KG1 (cell line): ENCODE measurements at places on chromosomes 3 and 15.

GRCh38 chr15:57732526-57733331 is 26.2 kb downstream of the POLR2M start:
- peak; percentile 8 for DNase-seq

- DNase-seq: no peak
Measured at GRCh38 chr3:22951910-22952309, 251.2 kb upstream of the UBE2E2 start.

GRCh38 chr15:47561102-47561501 is 156.2 kb upstream of the SEMA6D start:
- no peak for DNase-seq

DNA sequence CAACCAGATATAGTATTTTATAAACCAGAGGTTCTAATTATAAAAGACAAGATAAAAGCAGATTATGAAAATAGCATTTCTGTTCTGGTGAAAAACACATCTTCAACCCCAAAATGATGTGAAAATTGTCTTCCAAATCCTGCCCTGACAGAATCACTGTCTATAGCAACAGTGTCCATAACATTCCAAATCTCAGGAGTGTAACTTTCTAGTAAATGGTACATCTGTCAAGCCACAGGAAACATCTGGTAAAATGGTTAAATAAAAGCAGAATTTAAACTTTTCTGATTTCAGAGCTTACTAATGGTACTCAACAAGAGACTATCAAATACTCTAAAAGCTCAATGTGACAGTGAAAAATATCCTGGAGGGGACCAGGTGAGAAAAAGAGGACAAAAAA is 60.5 kb downstream of the VGLL4 start:
- no peak for DNase-seq

- no peak for DNase-seq
Measured at GRCh38 chr15:40242601-40243000, 3.7 kb downstream of the PAK6 start.

- no peak for DNase-seq
Measured at GRCh38 chr3:177931346-177931745, 604.9 kb upstream of the KCNMB2 start.

DNA sequence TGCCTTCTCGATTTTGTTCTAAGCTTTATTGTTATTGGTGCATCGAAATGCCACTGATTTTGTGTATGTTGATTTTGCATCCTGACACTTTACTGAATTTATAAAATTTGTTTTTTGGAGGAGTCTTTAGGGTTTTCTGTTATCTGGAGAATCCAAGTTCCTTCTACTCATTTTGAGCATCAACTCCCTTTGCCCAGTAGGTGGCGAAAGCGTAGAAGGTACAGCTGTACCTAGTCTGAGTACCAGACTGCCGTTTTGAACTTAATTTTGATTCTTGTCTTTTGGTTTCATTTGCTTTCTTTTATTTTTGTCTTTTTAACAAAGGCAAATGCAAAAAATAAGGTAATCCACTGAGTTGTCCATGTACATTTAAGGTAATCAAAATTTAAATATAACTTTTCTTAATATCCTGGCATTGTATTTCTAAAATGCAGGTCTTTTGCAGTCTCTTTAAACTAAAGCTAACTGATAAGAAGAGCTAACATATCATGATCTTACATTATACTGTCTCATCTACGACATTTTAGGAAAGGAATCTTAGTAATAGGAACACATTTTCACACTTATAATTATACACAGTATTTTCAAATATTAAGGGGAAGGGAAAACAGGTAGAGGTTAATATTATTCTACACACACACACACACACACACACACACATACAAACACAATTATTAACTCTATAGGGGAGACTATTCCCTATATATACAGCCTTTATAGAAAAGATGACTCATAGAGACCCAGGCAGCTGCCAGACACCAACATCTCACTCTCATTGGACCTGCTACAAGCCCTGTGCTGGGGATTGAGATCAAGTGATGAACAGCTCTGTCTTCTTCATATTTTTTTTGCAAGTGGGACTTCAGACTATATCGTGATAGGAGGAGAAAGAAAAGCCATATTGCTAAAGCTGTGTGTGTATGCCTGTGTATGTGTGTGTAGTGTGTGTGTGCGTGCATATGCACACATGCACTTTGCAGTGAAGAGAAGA is 71.8 kb downstream of the SYNPR start:
- DNase-seq: peak; percentile 40

DNA sequence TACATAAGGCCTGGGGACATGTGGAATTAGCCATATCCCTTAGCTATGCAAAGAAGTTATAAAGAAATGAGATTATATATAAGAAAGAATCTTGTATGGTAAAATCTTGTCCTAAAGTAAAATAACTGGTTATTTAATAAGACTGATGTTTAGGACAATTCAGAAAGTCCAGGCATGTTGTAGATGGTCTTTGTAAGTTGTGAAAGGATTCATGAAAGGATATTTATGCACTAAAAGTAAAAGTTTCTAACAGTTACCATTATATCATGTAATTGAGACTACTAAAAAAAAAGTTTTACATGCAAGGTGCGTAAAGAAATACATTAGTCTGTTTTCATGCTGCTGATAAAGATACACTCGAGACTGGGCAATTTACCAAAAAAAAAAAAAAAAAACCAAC is 146.3 kb downstream of the FMN1 start:
- DNase-seq: no peak

DNA sequence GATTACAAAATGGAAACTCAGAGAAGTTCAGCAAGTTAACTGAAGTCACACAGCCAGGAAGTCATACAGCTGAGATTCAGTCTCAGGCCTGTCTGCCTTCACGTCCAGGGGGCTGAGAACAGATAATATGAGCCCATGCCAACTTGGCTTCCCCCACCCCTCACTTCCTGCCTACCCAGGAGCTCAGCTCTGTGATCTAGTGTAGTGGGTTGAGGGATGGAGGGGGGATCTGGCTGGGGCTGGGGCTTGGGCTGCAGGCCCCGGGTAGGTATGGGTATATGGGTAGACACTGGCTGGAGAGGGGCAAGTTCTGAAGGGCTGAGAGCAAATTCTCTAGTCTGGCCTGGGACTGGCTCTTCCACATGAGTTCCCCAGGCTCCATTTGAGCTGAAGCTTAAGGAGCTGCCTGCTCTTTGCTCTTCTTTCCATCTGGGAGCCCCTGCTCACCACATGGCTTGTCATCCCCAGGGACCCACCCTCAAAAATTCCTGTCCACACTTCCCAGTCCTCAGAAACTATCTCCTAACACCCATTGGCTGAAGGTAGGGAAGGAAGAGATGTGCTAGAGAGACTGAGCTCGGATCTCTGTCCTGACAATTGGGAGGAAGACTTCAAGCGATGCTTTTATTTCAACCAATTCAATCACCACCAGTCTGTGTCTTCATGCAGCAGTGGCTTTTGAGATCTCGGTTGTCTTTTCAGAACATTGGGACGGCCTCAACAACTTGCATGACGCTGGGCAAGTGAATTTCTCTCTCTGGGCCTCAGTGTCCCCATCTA is 2.0 kb downstream of the RASGRF1 start:
- no peak for DNase-seq

GRCh38 chr3:69872783-69873378 is 126.7 kb upstream of the SAMMSON start:
- no peak for DNase-seq
